ENCODE measurements at places on chromosomes 2 and 18.

GRCh38 chr18:32674491-32674890 lies 98.3 kb downstream of the KLHL14 start:
- no peak for DNase-seq

DNA sequence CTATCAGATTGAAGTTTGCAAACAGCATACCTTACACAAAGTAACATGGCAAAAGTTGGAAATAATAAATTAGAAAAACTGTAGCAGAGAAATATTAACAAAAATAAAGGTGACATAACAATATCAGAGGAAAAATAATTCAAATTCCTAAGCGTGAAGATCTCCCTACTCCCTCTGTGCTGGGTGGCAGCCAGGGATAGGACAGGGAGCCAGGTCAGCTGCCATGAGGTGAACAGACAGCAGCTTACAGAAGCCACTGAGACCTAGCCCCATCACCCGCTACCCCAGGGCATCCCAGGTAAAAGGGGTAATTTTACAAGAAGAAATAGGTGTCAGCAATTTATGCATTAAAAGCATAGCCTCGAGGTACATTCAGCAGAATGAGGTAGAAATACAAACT lies 423.8 kb upstream of the HS6ST1 start:
- DNase-seq: no peak

DNA sequence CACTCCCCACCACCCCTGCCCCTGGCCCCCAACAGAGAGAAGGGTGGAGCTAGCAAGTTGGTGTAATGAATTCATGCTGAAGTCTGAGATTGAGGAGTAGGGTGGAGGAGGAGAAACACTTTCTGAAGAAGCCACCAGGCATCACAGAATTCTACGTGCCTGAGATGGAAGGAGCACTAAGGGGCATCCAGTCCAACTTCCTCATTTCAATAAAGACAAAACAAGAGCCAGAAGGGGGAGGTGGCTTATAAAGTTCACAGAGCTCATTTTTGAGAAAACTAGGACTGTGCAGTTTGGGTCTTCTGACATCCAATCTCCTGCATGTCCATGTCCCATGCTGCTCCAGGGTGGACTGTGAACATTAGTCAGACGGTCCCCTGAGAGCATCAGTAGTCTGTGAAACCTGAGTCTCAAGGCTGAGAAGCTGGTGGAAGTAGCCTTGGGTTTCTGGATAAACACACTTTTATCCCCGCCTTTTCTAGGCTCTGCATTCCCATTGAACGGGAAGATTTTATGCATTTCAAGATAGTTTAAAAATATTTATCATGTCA lies 77.7 kb downstream of the TRIM43 start:
- DNase-seq: no peak

- DNase-seq: no peak
Observed at GRCh38 chr2:197304556-197305011, 6.0 kb downstream of the ANKRD44 start.
